ENCODE measurements at places on chromosomes 4 and X. TPM values are rescaled to one million over a fixed set of nuclear protein-coding genes. Genes with fewer than 3 reads are reported as not detected.
A peak's percentile ranks its signal among the peaks of the same experiment; 100 is the strongest.

GRCh38 chr4:127479031-127479622 lies 153.6 kb upstream of the INTU start:
- DNase-seq = no peak

GRCh38 chr4:56910172-56910967 lies 2.7 kb downstream of the REST start:
- no peak for DNase-seq

Gene KCNIP4
- not detected for total RNA-seq

Gene ZNF157
- total RNA-seq = 0.26 TPM

GRCh38 chr4:155818639-155819038 lies 47.4 kb downstream of the ASIC5 start:
- DNase-seq = no peak

- DNase-seq = no peak
Observed at GRCh38 chr4:145181091-145181501, 707 bp upstream of the OTUD4 start.

Gene OR13H1
- not detected for total RNA-seq

Gene ARHGEF9
- 5.4 TPM for total RNA-seq

Gene RBM46
- total RNA-seq = not detected

GRCh38 chrX:103461156-103461555 lies 58.1 kb downstream of the RAB40A start:
- no peak for DNase-seq

GRCh38 chr4:54254116-54254914 lies 25.2 kb downstream of the PDGFRA start:
- DNase-seq = no peak

Gene USP27X
- total RNA-seq = 1.3 TPM

Gene GBA3
- total RNA-seq = 0.26 TPM

Gene PDLIM5
- total RNA-seq = 44.2 TPM

Gene SPARCL1
- total RNA-seq = 141 TPM

DNA sequence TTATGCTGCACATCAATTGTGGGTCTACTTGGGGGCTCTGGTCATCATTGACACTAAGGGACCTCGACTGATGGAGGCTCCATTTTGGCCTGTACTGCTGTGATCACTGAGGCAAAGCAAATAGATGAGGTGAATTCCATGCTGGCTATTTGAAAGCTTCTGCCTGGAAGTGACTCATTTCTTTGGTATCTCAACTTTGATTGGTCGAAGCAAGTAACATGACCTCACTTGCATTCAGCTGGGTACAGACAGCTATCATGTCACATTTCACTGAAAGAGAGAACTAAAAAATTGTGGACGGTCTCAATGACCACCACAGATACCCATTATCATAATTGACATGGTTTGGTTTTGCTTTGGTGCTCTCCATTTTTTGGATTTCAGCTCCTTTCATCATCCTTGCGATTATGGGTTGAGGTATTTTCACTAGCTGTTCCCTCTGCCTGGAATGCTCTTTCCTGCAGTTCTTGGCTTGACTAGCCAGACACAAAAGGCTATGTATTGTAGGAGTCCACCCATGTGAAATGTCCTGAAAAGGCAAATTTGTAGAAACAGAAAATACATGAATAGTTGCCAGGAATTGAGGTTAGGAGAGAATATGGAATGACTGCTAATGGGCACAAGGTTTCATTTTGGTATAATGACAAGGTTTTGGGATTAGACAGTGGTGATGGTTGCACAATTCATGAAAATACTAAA lies 369.2 kb upstream of the LCORL start:
- DNase-seq = no peak

DNA sequence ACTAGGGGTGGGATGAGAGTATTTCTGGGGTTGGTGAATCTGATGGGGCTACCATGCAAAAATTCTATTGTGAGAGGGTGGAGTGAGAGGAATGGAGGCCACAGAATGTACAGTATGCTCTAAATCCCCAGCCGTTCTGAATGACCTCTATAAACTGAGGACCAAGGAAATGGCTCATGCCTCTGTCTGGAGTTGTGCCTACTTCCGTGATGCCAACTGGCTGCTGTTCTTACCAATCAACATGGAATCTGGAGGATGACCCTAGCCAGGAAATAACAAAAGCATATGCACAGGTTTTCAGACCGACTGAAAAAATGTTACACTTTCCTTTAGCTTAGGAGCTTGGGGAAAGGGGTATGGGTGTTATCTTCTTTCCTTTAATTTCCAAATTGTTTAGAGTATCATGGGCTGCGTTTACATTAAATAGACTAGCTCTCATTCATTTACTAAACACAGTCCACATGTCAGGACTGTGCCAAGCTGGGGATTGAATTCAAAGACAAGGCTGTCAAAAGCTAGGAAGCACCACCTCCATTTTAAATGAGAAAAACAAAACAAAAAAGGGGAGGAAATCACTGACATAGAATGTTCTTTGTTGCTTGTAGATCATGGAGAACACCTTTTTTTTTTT lies 20.2 kb upstream of the CCKAR start:
- no peak for DNase-seq

Gene CT45A3
- total RNA-seq = not detected

DNA sequence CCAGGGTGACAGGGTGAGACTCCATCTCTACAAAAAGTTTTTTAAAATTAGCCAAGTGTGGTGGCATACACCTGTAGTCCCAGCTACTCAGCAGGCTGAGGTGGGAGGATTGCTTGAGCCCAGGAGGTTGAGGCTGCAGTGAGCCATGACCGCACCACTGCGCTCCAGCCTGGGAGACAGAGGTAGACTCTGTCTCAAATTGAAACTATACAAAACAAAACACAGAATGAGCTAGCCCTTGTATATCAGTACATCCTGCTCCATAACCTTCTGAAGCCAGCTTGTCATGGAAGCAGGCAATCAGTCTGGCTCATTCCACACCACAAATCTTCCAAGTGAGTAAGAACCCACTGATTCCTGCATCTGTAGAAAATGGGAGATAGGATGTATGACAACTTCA lies 49.0 kb downstream of the CD99L2 start:
- no peak for DNase-seq

GRCh38 chr4:156298230-156298629 lies 344.6 kb upstream of the CTSO start:
- no peak for DNase-seq

Gene RHOXF1
- not detected for total RNA-seq

Gene LONRF3
- total RNA-seq = 18.8 TPM

DNA sequence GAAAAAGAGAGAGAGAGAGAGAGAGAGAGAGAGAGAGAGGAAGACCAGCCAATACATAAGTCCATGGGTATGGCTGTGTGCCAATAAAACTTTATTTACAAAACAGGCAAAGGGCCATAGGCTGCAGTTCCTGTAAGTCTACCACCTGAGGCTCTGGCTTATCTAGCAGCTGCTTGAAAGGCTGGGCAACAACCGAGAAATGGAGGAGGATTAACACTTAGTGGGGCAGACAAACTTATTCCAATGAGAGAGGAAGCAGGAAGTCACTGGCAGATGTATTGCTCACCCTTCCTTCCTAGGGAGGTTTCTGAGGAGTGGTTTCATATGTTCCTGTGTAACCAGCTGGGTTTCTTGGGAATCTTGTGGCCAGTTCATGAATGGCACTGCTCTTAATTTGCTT lies 4.7 kb upstream of the GPR143 start:
- DNase-seq = no peak

GRCh38 chr4:186037692-186038658 lies 31.0 kb upstream of the TLR3 start:
- peak; percentile 65 for DNase-seq

- DNase-seq = no peak
Observed at GRCh38 chr4:101128473-101128872, 218.9 kb downstream of the PPP3CA start.

DNA sequence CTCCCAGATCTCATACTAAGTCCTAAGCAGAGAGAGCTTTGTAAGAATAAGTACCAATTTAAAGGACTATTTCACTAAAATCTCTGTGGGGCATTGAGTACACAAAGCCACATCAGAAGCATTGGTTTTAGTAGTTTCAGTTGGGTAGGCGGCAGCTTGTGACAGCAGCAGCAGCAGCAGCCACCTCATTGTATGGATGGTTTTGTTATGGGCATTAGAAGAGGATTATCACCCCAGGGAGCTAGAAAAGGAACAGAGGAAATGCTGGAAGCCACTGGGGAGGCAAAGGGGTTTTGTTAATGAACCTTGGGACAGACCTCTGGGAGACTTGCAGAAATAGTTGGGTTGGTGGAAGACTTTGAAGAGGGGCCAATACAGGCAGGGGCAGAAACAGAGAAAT lies 93.9 kb upstream of the FRMPD3 start:
- no peak for DNase-seq

DNA sequence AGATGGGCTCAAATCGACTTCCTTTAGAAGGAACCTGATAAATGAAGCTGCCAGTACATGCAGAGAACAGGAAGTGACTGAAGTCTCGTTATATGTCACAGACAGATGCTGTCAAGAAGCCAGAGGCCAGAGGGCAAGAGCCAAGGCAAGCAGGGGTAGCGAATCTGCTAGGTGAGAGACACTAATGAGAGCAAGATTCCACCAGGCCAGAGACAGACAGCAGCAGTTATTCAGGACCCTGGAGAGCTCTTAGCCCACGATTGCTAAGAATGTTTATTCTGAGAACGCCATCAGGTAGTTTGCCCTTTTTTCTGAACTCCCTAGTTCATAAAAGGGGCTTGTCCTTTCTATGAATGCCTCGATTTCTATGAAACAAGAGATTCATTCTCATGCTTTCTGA lies 73.7 kb downstream of the BEND2 start:
- no peak for DNase-seq

DNA sequence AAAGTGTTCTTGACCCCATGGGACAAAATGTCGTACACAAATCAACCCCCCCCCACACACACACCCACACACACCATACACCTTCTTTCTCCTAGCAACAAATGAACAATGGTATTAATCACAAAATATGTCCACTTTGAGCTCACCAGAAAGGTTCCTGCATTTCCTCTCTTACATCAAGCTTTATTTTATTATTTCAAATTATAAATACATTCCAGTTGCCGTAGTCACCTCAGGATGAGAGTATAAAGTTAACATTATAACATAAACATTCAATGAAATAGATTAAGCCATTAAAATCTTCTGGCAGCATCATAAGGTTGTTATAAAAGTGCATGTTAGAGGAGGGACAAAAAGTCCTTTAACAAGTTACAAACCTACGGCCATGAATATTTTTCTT lies 7.3 kb downstream of the XK start:
- DNase-seq = no peak

- no peak for DNase-seq
Observed at GRCh38 chr4:23516716-23517115, 373.1 kb downstream of the PPARGC1A start.

Measured in body of pancreas (tissue), 4 donors.